ENCODE measurements at places on chromosomes 5 and 9.

DNA sequence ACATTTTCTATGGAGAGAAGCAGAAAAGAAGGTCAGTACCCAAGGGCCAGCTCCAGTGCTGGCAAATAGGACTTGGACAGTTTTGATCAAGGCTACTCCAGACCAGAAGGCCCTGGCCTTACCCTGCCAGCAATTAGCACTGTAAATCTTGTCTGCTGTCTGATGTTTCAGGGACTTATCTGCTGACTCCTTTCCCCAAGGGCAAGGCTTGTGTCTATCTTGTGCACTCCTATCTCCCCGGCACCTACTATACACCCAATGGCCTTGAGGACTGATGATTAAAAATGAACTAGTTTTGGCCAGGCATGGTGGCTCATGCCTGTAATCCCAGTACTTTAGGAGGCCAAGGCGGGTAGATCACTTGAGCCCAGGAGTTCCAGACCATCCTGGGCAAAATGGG, 37.2 kb downstream of the POLR1E start:
- no peak for DNase-seq

DNA sequence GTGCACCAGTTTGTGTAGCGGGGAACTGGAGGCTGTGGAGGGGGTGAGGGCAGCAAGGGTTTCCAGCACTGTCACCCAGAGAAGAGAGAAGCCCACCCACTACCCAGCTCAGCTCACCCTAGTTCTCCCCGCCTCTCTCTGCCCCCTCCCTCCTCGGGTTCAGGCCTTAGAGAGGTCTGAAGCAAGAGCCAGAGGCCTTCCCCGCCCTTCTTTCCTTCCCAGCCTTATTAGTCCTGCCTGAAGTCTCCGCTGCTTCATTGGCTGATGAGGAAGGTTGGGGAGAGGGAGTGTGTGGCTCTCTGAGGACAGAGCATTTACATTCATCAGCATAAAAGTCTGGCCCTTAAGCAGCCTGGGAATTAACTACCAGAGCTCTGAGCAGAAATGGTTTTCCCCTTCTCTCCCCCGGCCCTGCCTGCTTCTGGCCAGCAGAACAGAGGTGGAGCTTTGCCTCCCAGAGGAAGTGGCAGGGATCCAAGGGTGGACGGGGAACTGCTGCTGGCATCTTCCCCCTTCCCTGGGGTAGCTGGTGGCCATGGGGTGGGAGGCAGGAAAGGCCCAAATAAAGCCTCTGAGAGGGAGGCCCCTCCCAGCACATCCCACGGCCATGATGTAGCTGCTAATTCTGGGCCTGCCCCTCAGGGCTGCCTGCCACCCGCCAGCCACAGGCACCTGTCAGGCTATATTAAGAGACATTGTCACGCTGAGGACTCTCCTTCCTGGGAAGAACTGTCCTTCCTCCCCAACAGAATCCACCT, 4.1 kb downstream of the DNAJB5 start:
- DNase-seq: no peak

GRCh38 chr5:150285114-150285513, 4.5 kb downstream of the CAMK2A start:
- DNase-seq: no peak

- no peak for DNase-seq
These were observed 50.6 kb downstream of the LHFPL2 start for GRCh38 chr5:78597974-78598371.

DNA sequence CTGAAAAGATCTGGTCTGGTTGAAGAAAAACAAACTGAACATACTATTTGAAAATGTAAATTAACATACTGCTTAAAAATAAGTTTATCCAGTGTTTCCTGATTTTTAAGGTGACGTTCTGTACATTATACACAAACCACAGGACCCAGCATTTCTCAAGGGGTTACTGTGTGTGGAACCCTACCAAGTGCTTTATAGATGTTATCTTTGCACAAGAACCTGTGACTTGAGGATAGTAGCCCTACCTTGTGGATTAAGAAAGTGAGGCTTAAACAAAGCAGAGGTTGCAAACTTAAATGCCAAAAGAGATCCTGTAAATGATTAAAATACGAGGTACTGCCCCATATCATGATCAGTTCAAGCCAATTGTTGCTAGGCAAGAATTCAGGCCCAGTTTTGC, 4.7 kb downstream of the KLF9 start:
- no peak for DNase-seq

GRCh38 chr5:129172580-129172979, 78.0 kb downstream of the ISOC1 start:
- DNase-seq: no peak

DNA sequence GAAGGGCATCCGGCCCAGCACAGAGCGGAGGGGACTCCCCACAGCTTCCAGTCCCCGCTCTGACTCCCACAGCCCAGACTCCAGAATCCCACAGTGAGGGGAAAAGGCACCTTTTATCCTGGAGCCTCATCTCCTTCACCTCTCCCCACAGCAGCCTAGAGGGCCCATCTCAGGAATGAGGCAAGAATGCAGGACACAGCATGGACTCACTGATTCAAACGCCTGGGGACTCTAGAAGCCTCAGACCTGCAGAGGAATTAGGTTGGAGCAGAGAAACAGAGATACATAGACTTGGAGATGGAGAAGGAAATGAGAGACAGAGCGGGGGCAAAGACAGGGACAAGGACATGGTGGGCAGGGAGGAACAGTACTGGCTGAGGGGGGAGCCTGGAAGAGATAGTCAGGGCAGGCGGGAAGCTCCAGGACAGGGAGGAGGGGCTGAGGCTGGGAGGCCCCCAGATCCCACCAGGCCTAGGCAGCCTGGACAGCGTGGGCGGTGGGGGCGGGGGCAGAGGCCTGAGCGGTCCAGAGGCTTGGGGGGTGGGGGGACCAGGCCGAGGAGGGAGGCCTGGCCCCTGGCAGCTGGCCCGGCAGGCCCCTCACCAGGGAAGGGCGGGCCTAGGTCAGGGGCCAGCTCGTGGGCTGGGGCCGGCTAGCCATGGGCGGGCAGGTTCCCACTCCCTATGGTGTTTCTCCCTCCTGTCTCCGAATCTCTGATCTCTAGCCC, 15.8 kb downstream of the CNTFR start:
- no peak for DNase-seq

DNA sequence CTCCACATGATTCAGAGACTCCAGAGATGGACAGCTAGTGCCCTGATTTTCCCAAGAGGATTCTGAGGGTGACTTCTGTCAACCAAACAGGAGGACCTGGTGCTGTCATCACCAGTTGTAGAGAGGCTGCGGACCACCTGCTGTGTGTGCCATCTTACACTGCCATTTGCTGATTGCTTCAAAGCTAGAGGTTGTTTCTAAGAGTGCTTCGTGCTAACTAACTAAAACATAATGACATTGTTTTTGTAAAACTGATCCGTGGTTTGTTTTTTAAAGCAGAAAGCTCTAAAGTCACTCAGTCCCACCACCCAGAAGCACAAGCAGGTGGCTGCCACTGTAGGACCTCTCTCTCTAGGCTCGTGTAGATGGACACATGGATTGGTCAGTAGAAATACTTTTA, 12.2 kb downstream of the TENT4A start:
- DNase-seq: no peak

DNA sequence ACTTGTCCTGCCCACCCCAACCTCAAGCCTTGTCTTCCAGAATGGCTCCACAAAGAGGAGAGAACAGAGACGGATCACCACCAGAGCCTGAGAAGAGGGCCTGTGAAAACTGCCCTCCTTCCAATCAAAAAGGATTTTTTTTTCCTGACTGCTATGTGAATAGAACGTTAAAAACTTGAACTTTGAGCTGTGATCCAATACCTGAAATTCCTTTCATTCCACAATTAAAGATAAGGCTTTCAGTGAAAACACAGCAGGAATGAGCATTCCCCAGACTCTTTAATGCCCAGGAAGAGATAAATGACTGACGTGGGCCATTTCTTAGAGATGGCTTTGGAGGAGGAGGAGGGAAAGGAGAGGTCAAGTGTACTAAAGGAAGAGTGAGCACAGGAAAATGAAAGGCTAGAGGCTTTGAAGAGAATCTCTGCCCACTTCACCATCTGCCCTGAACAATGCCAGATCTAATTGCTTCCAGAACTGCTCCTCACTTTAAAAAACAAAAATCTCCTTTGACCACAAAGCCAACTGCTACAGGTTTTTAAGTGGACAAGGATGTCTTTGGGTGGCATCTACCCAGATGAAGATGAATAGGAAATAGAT, 177.9 kb upstream of the MAP3K1 start:
- no peak for DNase-seq

- no peak for DNase-seq
These were observed 6.5 kb downstream of the CAST start for GRCh38 chr5:96668725-96669124.

- DNase-seq: no peak
These were observed 27.3 kb upstream of the MUSK start for GRCh38 chr9:110641293-110641692.

DNA sequence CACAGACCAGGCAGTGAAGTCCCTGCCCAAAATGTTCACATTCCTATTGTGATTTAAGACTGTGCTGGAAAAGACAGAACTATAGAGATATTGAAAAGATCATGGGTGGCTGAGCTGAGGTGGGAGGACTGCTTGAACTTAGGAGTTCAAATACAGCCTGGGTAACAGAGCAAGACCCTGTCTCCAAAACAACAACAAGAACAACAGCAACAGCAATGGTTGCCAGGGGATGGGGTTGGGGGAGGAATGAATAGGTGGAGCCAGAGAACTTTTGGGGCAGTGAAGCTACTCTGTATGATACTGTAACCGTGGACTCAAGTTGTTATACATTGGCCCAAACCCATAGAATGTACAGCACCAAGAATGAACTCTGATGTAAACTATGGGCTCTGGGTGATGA, 88.2 kb downstream of the DCP2 start:
- DNase-seq: no peak

DNA sequence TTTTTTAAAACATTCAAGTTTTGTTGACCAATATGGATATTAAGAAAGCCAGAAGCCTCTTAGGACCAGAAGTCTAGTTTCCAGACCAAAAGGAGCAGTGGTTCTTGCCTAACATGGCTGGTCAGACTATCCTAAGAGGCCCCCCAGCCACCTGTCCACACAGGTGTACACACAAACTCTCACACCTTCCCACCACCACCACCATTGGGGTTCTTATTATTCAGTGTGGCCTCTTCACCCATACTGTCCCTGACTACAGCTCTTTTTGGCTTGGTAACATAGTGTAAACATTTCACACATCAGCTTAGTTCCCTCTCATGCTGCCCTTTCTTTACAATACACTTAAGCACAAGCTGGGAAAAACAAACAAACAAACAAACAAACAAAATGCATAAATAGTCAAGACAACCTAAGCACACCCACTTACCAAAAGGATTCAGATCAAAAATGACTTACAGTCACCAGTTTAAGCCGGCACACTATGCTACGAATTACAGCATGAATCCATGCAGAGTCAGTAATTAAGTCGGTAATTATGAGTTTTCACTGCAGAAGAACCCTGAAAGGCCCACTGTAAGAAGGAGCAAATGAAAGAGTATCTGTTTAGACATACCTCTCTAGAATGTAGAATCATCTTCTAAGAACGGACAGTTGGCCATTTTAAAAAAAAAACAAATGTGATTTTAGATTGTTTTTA, 9.5 kb downstream of the LHFPL2 start:
- DNase-seq: no peak

Measured in stimulated activated CD8-positive, alpha-beta memory T cell treated with anti-CD3 and anti-CD28 coated beads, Interleukin-7, amount 100 ng/mL, for 4 hours (primary cell).